EH (cell line): ENCODE measurements at places on chromosomes 7 and 10.

- DNase-seq, result no peak
Measured at GRCh38 chr10:118793545-118793944, 38.8 kb upstream of the CACUL1 start.

DNA sequence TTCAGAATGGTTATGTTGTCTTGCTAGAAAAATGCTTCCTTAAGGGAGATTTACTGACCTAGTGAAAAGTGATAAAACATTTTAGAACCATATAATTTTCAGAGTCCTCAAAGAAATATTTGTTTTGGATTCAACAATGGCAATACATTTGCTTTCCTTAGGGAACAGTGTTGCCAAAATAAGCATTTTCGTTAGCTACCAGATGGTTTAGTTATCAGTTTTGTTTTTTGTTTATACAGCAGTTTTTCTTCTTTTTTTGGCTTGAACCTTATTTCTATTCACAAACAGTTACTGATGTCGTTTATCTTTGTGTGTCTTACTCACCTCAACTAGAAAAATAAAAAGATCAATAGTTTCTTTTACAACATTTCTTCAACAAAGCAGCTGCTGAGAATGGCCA lies 48.6 kb downstream of the EXOC4 start:
- DNase-seq, result no peak

DNA sequence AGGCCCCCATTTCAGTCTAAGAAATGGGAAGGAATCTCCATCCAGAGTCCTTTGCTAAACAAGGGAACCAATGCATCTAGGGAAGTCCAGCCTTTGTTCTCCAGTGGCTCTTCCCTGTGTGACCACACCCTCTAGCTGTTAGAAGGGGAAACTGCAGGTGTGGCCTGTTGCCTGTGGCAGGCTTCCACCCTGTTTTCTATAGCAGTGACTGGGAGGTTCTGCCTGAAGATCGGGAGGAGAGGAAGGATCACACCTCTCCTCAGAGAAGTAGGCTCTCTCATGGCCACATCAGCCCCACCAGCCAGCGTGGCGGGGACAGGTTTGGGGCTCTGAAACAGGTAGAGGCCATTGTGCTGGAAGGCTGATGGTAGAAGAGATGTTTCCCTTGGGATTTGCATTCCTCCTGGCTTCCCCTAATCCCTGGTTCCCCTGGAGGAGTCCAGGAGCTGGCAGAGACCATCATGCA lies 47.7 kb upstream of the TRIM8 start:
- DNase-seq, result peak; percentile 68

GRCh38 chr10:14062528-14063260 lies 268.0 kb downstream of the FRMD4A start:
- DNase-seq, result peak; percentile 57

DNA sequence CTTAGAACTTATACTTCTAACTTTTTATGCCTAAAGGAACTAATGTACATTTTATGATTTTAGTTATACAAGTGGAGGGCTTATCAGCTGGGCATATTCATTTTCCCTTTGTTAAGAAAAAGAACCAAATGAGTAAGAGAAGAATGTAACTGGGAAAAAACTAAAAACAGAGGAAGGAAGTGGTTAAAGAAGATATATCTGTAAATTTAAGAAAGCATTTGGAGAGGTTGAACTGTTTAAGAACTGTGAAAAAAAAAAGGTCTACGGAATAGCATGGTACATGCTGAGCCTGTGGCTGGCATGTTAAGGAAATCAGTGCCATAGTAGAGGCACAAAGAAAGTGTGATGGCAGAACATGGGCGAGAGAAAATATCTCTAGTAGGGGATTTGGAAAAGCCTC lies 6.2 kb downstream of the MDFIC start:
- DNase-seq, result peak; percentile 7

GRCh38 chr10:34031400-34031799 lies 696.9 kb upstream of the NRP1 start:
- peak; percentile 78 for DNase-seq

DNA sequence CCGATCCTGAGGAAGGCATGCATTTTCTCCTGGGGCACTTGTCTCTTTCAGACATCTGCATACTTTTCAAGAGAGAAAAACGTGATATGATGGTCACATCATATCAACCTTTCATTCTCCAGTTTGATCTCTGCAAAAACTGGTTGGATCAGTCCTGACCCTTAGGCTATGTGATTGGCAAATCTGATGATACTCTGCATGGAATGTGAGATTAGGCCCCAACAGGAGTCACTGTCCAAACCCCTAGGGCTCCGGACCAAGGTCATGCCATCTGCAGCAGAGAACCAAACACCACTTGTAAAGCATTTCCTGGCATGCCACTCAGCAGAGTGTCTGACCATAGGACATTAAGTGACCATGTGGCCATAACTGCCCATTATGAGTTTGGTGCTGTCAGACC lies 8.6 kb downstream of the GCK start:
- no peak for DNase-seq

- DNase-seq, result peak; percentile 91
Measured at GRCh38 chr10:58637352-58637751, 124.7 kb downstream of the BICC1 start.

- DNase-seq, result no peak
Measured at GRCh38 chr10:16820421-16820820, 3.2 kb upstream of the RSU1 start.

DNA sequence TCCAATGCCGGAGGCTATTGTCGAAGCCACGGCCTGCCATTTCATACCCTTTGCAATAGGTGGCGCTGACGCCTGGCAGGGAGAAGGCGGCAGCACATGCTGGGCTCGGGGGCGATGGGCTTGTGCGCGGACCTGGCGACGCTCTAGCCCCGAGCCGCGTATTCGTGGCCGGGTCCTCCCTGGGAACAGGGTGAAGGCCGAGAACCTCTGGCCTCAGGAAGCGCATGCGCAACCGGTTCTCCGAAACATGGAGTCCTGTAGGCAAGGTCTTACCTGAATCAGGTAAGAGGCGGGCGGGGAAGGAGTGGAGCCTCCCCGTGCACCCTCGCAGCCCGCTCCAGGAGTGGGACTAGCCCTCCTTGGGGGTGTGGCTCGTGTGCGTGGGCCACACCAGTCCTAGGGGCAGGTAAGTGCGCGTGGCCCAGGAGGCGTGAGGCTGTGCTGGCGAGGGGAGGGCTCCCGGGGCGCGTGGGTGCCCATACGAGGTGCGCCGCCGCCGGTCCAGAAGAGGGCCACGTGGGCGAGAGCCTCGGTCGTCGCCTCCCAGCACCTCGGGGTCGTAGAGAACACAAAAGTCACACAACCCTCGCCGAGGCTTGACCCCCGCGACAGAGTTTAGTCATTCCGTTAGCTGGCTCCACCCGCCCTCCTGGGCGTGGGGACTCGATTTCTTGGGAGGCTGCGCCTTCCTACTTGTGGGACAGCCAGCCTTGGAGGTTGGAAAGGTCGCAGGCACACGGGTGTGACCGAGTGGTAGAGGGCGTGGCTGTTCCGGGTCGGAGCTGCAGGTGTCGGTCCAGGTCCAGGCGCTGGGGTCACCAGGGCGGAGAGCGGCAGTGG lies 5.6 kb upstream of the MEST start:
- peak; percentile 5 for DNase-seq
